ENCODE measurements at places on chromosomes 3 and 15.

DNA sequence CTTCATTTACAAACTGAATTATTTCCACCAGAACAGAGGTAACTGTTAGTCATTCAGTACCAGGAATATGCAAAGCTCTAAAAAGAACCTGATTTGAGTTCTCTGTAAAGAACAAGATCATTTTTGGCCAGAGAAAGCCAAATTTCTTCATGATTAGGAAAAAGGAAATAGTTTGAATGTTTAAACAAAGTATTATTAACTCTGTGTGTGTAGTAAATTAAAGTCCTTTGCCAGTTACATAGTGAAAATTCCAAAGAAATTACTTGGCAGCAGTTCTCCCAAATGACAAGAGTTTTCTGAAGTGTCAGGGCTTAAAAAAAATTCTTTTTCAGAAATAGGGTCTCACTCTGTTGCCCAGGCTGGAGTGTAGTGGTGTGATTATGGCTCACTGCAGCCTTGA, 24.5 kb downstream of the QTRT2 start:
- DNase-seq: no peak

- no peak for DNase-seq
Observed at GRCh38 chr3:141020143-141020830, 30.9 kb upstream of the SPSB4 start.

- DNase-seq: no peak
Observed at GRCh38 chr15:27820722-27821121, 278.4 kb downstream of the OCA2 start.

- DNase-seq: no peak
Observed at GRCh38 chr15:55649058-55649423, 60.9 kb upstream of the PYGO1 start.

GRCh38 chr3:69932501-69932900, 67.0 kb upstream of the SAMMSON start:
- no peak for DNase-seq

- no peak for DNase-seq
Observed at GRCh38 chr15:51735228-51736010, 2.0 kb downstream of the LYSMD2 start.

DNA sequence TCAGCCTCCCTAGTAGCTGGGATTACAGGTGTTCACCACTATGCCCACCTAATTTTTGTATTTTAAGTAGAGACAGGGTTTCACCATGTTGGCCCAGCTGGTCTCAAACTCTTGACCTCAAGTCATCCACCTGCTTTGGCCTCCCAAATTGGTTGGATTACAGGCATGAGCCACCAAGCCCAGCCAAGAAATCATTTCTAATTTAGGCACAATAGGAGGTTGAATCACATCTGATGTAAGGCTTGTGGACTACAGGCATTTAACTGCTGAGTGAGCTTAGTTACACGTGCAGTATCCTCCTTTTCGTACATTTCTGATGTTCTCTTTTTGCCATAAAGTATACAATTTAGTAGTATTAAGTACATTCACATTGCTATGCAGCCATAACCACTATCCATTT, 31.1 kb upstream of the SETD2 start:
- no peak for DNase-seq

GRCh38 chr3:56851966-56852884, 50.5 kb upstream of the ARHGEF3 start:
- no peak for DNase-seq

GRCh38 chr3:47424434-47425382, 43.9 kb downstream of the PTPN23 start:
- no peak for DNase-seq

GRCh38 chr3:60886518-60886917, 364.7 kb downstream of the FHIT start:
- DNase-seq: no peak

GRCh38 chr3:181855825-181856224, 144.1 kb downstream of the SOX2 start:
- no peak for DNase-seq

GRCh38 chr3:187967993-187968392, 186.0 kb upstream of the LPP start:
- no peak for DNase-seq

DNA sequence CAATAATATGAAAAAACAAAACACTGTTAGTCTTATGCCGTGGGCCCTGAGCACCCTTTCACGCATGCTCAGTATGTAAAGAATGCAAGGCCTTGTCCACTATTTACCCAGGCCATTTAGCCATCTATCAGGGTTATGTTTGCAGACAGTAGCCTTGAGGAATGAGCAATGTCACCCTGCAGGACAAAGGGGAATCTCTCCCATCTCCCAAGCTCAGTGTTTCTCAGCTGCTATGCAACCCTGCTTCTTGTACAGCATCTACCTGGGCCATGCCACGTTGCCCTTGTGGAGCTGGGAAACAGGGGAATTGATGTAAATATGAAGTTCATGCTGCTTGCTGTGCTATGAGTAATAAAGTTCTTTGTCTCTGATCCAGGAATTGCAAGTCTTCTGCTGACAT, 51.5 kb upstream of the SLCO2A1 start:
- DNase-seq: no peak

DNA sequence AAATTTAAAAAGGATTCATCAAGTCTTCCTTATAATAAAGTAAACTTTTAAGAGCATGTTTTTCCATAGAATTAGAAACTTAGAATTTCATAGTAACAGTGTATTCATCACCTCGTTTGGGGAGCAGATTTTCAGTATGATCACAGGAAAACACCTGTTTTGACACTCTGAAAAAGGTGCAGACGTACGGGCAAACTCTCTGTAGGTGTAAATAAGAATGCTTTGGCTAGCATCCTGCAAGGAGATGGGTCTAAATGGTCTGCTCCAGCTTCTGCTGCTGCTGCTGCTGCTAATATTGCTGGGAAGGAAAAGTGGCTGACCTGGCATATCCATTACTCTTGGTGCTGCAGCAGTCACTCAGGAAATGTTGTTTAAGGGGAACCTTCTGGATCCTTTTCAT, 66.0 kb downstream of the MBNL1 start:
- no peak for DNase-seq

DNA sequence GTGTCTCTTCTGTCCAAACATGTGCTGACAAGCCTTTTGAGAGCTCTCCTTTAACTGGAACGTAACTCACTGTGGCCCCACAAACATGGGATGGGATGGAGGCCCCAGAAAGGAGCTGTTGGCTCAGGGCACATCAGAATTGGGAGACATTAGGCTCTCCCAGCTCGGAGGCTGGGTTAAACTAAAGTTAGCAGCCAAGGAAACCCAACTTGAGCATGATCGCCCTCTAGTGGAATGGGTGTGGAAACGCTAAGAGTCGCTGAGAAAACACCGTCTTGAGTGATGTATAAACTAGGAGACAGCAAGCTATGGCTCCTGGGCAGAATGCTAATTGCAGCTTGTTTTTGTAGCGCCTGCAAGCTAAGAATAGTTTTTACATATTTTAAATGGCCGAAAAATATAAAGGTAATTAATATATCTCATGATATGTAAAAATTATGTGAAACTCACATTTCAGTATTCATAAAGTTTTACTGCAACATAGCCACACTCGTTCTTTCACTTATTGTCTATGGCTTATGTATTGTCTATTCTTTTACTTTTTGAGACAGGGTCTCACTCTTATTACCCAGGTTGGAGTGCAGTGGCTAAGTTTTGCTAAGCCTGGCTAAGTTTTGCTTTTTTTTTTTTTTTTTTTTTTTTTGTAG, 138.8 kb upstream of the HACD2 start:
- DNase-seq: no peak
